ENCODE measurements at places on chromosomes 1 and 21.

- DNase-seq, result no peak
These were observed 106.9 kb downstream of the ASH1L start for GRCh38 chr1:155455588-155456195.

DNA sequence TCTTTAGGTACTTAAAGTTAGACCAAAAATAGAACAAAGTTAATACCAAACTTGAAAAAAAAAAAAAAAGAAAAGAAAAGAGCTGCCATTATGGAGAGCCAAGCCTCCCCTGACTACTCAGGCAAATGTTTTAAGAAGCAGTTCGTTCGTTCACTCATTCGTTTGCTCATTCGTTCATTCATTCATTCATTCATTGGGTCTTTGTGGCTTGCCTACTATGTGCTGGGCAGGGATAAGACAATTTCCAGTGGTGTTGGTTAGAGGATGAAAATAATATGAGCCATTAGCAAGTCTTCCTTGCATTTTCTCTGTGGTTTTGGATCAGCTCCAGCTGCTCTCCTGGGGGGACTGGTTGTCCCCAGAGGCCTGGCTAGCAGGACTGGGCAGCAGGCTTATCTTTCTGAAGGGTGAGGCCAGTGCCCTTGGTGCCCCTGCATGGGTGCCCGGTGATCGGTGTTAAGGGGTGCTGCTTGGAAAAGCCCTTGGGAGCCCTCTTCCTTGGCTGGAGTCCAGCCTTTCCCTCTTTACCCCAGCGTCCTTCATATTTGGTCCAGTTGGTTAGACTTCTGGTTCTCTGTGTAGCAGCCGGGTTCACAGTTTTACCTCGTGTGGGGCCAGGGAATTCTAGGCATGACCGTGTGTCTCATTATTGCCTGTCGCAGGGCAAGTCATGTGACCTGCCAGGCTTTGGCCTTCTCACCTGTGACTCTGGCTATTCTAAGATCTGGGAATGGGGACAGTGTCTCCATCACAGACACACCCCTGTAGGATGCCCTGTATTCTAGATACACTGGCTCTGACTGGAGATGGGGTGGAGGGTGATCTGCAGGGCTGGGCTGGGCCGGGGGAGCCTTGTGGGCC, 32.8 kb downstream of the LHX4 start:
- no peak for DNase-seq

- DNase-seq, result peak; percentile 27
These were observed 1.5 kb upstream of the C2CD4D start for GRCh38 chr1:151841141-151841540.

DNA sequence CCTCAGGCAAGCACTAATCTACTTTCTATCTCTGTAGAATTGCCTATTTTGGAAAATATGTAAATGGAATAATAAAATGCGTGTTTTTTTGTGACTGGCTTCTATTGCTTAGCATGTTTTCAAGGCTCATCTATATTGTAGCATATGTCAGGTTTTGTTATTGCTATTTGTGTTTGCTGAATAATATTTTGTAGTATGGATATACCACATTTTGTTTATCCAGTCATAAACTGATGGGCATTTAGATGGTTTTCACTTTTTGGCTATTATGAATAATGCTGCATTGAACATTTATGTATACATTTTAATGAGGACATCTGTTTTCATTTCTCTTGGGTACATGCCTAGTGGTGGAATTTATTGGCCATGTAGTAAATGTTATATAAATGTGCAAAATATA, 183.3 kb upstream of the ZP4 start:
- DNase-seq, result no peak

- DNase-seq, result no peak
These were observed 41.5 kb downstream of the IGSF21 start for GRCh38 chr1:18149027-18149641.

GRCh38 chr1:42979896-42980800, 21.5 kb upstream of the SLC2A1 start:
- DNase-seq, result no peak

GRCh38 chr1:47675721-47676120, 237.9 kb downstream of the FOXD2 start:
- no peak for DNase-seq

DNA sequence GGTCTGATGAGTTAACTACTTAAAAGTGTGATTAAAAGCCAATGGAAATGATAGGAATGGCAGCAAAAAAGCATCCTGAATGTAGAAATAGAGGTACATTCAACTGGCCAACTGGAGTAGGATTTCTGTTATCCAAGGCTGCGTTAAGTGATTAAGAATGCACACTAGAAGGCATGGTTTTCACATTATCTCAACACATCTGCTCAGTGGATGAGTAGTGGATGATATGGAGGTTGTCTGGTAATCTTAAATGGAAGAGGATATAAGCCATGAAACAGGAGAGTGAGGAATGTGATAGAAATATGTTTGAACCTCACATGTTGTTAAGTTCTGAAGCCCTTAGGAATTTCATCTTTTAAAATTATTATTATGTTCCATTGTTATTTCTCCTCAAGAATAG, 839.9 kb downstream of the USP25 start:
- no peak for DNase-seq

DNA sequence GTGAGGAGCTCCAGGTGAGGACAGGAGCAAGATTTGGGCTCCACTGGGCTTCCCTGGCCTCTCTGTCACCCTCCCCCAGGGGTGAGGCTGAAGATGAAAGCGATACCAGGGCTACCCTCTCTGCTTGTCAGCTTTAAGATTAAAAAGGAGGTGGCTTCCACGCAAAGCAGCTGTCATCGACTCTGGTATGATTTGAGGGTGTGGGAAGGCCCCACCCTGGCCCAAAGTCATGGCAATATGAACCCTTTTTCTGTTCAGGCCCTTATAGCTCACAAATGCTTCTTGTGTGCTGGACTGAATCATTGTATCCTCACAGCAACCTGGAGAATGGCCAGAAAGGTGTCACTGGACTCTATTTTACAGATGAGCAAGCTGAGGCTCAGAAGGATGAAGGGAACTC, 41.6 kb downstream of the NUAK2 start:
- no peak for DNase-seq

GRCh38 chr1:55141295-55141893, 73.8 kb downstream of the USP24 start:
- no peak for DNase-seq

DNA sequence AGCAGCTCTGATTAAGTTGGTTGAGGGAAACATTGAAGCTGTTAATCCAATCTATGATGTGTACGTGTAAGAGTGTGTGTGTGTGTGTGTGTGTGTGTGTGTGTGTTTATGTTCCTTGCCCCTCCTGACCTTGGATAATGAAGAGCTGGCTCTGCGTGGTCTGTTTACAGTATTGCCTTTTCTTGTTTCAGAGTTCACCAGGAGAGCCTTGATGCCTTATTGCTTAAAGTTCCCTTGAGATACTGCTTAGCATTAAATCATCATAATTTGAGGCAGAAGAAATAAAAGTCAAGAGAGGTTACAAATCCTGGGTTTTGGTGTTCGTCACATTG, 36.4 kb downstream of the CAPN8 start:
- DNase-seq, result no peak

DNA sequence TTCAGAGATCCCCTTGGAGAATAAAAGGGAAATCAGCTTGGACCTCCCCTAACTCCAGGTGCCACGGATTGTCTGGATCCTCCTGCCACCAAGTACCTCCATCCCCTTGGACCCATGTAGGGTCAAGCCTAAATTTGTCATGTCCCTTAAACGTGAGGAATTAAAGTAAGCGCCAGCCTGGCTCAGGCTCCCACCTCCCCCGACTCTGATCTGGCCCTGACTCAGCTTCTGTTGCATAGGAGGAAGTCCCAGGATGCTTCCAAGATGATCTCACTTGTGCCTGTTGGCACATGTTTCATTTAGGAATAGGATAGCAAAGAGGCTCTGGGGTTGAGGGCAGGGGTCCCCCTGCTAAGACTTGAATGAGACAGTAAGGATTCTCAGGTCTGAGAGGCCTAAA, 231.9 kb upstream of the JUN start:
- peak; percentile 26 for DNase-seq

- DNase-seq, result no peak
These were observed 31.4 kb upstream of the OLIG2 start for GRCh38 chr21:32994305-32994704.

GRCh38 chr1:84278905-84279304, 22.6 kb upstream of the SAMD13 start:
- DNase-seq, result no peak

GRCh38 chr1:219938706-219939105, 10.3 kb upstream of the SLC30A10 start:
- no peak for DNase-seq

All from HFF-Myc (cell line).